ENCODE measurements at places on chromosomes 4 and X.

DNA sequence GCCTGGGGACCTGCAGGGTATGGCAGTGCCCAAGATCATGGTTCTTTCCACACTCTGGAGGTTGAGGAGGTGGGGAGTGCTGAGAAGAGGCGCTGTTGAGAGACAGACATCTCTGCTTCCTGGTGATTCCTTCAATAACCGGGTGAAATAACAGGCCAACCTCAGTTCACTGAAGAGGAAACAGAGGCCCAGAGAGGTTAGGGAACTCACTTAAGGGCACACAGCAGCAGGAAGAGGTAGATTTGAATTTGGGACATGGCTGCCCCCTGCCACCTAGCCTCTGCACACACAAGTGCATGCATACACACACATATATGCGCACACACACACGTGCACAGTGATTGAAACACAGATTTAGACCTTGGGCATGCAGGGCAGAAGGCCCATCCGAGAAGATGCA, 24.9 kb upstream of the HMX1 start:
- no peak overlapping the region for H3K4me3 ChIP-seq
- H3K36me3 ChIP-seq = no peaks in the 10 kb centered on the region
- H3K4me1 ChIP-seq = peaks cover 2% of the 10 kb centered on the region
- H3K27me3 ChIP-seq = peaks cover 11% of the 10 kb centered on the region
- no peak for DNase-seq
- H3K27ac ChIP-seq = no peak overlapping the region

DNA sequence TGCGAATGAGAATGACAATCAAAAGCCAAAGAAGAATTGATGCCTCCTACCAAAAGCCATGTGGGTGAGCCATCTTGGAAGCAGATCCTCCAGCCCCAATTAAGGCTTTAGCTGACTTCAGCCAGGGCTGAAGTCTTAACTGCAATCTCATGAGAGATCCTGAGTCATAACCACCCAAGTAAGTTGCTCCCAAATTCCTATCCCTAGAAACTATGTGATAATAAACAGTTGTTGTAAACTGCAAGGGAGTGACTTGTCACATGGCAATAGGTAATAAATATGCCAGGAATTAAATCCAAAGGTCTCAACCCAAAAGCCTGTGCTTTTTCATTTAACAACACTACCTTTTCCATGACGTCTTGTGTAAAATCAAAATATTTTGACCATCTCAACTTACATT, 154.2 kb upstream of the TBL1X start:
- H3K4me3 ChIP-seq = no peak overlapping the region
- DNase-seq = no peak
- H3K27me3 ChIP-seq = peaks cover 2% of the 10 kb centered on the region
- H3K27ac ChIP-seq = no peak overlapping the region
- no peaks in the 10 kb centered on the region for H3K36me3 ChIP-seq

GRCh38 chr4:33184657-33185290, 2464.6 kb downstream of the PCDH7 start:
- H3K27me3 ChIP-seq = no peaks in the 10 kb centered on the region
- no peaks in the 10 kb centered on the region for H3K4me1 ChIP-seq
- no peaks in the 10 kb centered on the region for H3K36me3 ChIP-seq

DNA sequence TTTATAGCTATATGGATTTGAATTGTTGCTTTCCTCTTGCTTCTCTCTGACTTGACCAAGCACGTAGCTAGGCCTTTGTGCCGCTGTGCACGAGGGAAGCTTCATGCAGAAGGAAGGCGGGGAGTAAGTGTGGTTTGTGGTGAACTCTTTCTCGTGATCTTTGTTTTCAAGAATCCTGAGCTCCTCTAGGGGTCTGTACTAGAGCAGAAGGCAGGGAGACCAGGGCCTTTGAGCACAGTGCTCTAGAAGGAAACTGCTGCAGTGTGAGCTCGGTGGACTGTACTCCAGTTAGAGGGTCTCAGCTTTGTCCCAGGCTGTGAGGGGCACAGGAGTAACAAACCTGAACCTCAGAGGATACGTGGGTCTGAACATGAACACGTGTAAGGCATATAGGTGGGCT, 49.0 kb downstream of the AGA start:
- no peaks in the 10 kb centered on the region for H3K36me3 ChIP-seq
- no peak overlapping the region for H3K27ac ChIP-seq
- no peak for DNase-seq
- peaks cover 2% of the 10 kb centered on the region for H3K4me1 ChIP-seq

DNA sequence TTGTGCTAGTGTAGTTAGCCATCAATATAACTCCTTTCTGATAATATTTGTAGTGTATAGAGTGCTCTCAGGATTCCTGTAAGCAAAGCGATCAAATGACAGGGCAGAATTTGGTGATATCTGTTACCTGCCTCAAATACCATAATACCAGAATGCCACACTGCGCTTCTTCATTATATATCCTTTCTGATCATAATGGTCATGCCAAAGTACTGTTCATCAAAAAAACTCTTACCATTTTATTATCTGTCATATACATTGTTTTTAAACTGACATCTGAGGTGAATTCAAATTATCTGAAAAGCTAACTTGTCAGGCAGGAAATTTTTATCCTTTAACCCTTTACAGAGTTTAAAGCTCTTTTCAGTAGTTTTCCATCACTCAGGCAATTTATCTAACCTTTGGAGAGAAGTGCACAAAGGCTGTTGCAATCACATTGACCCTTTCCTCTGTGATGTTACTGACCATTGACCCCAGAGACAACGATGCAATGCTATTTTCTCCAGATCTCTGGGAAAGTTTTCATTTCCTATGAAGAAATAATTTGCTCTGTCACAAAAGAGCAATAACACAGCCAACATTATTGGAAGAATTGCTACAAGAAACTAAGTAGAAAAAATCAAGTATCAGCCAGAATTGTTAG, 37.4 kb downstream of the UGT2B4 start:
- DNase-seq = no peak
- H3K4me3 ChIP-seq = no peak overlapping the region
- H3K27ac ChIP-seq = no peak overlapping the region
- no peaks in the 10 kb centered on the region for H3K36me3 ChIP-seq

DNA sequence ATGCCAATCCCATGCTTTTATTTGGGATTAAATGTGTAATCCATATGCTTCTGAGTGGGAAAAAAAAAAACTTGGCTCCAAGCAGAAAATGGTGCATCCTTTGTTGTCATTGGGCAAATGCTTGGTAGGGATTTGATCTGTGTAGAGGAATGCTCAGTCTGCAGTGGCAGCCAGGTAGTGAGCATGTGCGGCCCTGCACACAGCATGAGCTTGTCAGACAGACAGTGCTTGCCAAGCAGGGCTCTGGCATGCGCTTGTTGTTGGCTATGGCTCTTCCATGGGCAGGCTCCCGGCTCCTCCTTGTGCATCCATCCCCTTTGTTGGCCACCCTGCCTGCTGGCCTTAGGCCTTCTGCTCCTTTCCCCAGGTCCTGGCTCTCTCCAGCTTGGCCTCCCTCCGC, 130.3 kb downstream of the GPR143 start:
- H3K27me3 ChIP-seq = no peaks in the 10 kb centered on the region
- no peak overlapping the region for H3K4me3 ChIP-seq
- no peak for DNase-seq
- peaks cover 6% of the 10 kb centered on the region for H3K4me1 ChIP-seq
- H3K36me3 ChIP-seq = peaks cover 2% of the 10 kb centered on the region

DNA sequence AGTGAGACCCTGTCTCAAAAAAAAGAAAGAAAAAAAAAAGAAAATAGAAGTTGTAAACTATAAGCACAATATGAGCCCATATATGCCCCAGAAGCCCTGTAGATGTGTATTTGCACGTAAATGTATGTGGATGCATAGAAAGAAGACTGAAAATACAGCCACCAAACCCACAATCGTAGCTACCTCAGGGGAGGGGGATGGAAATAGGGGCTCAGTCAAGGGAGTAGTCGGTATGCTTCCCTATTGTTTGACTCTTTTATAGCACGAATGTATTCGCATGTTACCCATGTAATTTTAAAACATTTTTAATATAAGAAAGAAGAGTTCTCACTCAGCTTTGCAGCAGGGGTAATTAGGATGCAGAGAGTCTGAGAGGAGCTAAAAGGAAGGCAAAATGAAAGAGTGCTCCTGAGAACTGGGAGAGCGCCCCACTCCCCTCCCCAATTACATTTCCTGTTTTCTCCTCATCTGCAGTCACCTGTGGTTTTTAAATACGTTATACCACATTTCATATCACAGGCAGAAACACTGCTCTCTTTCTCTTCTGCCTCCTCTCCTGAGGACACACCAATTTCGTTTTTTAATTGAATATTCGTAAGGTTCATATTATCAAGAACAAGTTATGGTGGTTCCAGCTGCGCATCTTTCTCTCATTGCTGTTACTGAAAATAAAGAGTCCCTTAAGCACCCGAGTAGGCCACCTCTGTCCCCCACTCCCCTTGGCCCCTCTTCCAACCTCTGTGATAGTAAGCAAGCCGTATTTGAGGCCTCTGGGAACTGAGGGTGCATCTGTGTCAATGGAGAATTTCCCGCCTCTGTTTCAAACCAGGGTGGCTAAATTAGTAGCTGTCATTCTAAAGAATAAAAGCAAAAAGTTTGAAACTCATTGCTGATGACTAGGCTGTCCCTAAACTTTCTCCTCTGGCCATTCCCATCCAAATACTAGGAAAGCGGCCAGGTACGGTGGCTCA, 10.7 kb downstream of the SEPTIN6 start:
- H3K27me3 ChIP-seq = no peaks in the 10 kb centered on the region
- H3K4me3 ChIP-seq = peak overlapping the region; percentile 78
- DNase-seq = no peak

DNA sequence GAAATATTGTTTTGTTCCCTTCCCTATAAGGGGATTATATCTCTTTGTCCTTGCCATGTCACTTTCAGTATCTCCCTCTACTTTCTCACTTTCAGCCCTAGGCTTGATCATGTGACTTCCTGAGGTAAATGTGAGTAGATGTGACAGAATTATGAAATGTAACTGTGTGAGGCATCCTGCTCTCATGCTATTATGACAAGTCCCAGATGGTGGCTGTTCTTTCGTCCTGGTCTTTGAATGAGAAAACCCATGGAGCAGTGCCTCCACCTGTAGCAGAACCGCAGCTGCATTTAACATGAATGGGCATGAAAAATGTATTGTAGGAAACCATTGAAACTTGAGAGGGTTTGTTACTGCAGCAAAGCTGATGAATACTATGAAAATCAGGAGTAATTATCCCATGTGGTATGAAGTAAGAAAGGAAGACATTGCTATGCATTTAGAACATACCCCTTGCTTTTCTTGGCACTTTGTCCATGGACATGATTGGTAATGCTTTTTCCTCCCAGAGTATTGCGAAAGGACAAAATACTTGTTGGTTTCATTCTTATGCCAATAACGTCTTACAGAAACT, 202.2 kb upstream of the GPRIN3 start:
- no peak overlapping the region for H3K27ac ChIP-seq
- H3K4me1 ChIP-seq = peaks cover 3% of the 10 kb centered on the region
- no peak overlapping the region for H3K4me3 ChIP-seq
- H3K36me3 ChIP-seq = no peaks in the 10 kb centered on the region
- DNase-seq = no peak

GRCh38 chrX:2629316-2630007, 61.6 kb upstream of the CD99 start:
- H3K36me3 ChIP-seq = peaks cover 57% of the 10 kb centered on the region
- peak overlapping the region; percentile 85 for H3K4me3 ChIP-seq
- peak overlapping the region; percentile 100 for H3K27ac ChIP-seq
- DNase-seq = peak; percentile 37

- DNase-seq = no peak
- no peaks in the 10 kb centered on the region for H3K4me1 ChIP-seq
- no peak overlapping the region for H3K4me3 ChIP-seq
- H3K27me3 ChIP-seq = peaks cover 3% of the 10 kb centered on the region
- H3K36me3 ChIP-seq = no peaks in the 10 kb centered on the region
These were observed 51.6 kb upstream of the PTPN13 start for GRCh38 chr4:86542319-86543027.

DNA sequence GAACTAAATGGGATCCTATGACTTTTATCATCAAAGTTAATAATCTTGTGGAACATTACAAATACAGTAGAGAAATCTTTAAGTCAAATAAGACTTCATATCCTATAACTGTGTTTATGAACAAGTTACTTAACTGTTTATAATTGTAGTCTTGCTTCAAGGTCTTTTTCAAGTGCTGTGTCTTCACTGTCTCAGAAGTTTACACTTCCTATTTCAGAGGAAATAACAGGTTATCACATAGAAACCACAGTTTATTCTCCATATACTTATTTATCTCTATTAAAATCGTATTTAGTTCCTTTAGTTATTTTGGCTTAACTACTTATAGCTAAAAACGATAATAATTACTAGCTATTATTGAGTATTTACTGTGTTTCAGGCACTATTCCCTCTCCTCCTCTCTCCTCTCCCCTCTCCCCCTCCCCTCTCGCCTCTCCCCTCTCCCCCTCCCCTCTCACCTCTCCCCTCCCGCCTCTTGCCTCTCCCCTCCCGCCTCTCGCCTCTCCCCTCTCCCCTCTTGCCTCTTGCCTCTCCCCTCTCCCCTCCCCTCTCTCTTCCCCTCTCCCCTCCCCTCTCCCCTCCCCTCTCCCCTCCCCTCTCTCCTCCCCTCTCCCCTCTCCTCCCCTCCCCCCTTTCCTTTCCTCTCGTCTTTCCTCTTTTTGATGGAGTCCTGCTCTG, 63.7 kb downstream of the RBPJ start:
- peaks cover 23% of the 10 kb centered on the region for H3K36me3 ChIP-seq
- no peaks in the 10 kb centered on the region for H3K27me3 ChIP-seq
- DNase-seq = no peak
- peak overlapping the region; percentile 57 for H3K27ac ChIP-seq

GRCh38 chr4:23881674-23882337, 8.0 kb downstream of the PPARGC1A start:
- no peaks in the 10 kb centered on the region for H3K36me3 ChIP-seq
- H3K4me3 ChIP-seq = no peak overlapping the region

DNA sequence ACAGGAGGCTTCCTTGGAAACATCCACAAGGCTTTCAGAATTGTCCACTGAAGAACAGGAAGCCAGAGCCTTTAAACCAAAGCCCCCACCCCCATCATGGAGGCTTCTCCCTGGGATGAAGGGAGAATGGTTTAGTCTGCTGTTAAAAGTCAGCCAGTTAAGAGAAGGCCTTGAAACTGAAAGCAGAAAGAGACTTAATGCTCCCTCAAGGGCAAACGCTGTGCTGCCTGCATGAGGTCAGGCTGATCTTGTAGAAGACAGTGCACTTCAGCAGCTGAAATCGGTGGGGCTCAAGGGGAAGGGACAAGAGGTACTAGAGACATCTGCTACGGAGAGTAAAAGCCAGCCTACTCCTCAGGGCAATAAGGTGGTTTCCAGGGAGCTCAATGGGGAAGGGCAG, 69.0 kb downstream of the HPRT1 start:
- no peaks in the 10 kb centered on the region for H3K4me1 ChIP-seq
- no peak overlapping the region for H3K27ac ChIP-seq
- H3K27me3 ChIP-seq = no peaks in the 10 kb centered on the region

GRCh38 chr4:41141900-41142299, 72.4 kb downstream of the APBB2 start:
- peaks cover 2% of the 10 kb centered on the region for H3K27me3 ChIP-seq
- no peak overlapping the region for H3K4me3 ChIP-seq
- no peak for DNase-seq

- no peaks in the 10 kb centered on the region for H3K4me1 ChIP-seq
- H3K27me3 ChIP-seq = no peaks in the 10 kb centered on the region
- H3K27ac ChIP-seq = no peak overlapping the region
- DNase-seq = no peak
- no peak overlapping the region for H3K4me3 ChIP-seq
These were observed 57.1 kb downstream of the USP9X start for GRCh38 chrX:41142130-41142910.

- H3K27ac ChIP-seq = no peak overlapping the region
- peaks cover 5% of the 10 kb centered on the region for H3K4me1 ChIP-seq
- H3K4me3 ChIP-seq = no peak overlapping the region
- no peak for DNase-seq
- peaks cover 9% of the 10 kb centered on the region for H3K27me3 ChIP-seq
- no peaks in the 10 kb centered on the region for H3K36me3 ChIP-seq
These were observed 3.9 kb upstream of the MFAP3L start for GRCh38 chr4:170030121-170030520.

GRCh38 chr4:121738780-121739535, 26.0 kb downstream of the SMIM43 start:
- no peak overlapping the region for H3K4me3 ChIP-seq
- peaks cover 14% of the 10 kb centered on the region for H3K27me3 ChIP-seq
- H3K27ac ChIP-seq = no peak overlapping the region
- no peaks in the 10 kb centered on the region for H3K4me1 ChIP-seq

All from memory B cell (primary cell).